NCI-H1048 (cell line): ENCODE measurements at places on chromosomes 11 and 22.

- no peak for DNase-seq
Measured at GRCh38 chr11:130197386-130198035, 37.9 kb downstream of the ST14 start.

DNA sequence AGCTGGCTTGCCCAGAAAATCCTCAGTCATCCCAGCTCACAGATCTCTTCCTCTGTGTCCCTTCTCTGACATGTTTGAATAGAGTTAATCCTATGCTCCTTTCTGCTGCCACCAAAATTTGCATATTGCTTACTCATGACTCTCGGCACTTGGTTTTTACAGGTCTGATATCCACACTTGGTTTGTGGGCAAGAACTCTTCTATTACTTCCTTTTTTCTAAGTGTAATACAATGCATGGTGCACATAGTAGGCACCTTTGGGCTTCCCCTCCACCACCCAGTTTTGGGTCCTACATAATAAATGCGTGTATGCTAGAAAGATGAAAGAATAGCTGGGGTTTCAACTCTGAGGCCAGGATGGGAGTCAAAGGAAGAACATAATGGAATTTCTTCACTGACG lies 69.7 kb upstream of the GRK3 start:
- DNase-seq = no peak

DNA sequence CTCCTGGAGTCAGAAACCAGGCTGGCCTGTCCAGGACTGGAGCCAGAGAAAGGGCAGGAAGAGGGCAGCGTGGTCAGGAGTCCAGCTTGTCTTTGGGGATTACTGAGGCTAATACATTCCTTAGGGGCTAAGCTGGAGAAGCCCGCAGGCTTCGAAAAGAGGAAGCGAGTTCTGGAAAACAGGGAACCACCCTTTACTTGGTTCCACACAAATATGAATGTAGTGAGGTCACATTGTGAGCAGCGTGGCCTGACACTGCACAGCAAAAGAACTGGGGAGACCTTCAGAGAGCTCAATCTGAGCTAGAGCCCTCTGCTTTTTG lies 132.3 kb downstream of the CEP164 start:
- no peak for DNase-seq

DNA sequence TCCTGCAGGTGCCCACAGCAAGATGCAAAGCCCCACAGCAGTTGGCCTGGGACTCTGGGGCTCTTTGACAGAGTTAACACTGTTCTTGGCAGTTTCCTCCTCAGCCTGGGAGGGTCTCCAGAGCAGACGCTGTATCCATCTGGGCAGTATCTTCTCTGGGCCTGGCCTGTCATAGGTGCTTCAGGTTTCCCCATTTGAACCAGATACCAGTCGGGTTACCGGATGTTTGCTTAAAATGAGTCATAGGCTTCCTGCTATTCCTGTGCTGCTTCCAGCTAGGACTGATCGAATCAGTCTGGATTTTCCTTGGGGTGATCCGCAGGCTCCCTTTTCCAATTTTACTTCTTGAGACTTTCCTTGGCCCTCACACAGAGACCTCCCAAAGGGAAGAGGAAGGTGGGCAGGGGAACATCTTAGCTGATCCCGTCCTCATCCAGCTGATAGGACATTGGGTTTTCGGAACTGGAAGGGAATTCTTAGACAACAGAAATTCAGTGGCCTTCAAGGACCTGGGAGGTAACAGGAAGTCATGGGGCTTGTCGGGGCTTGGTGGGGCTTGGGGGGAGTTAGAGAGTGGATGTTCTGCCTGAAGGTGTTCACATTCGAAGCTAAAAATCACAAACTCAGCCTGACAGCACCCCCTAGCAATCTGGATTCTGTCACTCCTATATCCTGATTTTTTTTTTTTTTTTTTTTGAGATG lies 2.4 kb upstream of the RANGAP1 start:
- no peak for DNase-seq

GRCh38 chr11:15590132-15590531 lies 475.4 kb downstream of the INSC start:
- no peak for DNase-seq

DNA sequence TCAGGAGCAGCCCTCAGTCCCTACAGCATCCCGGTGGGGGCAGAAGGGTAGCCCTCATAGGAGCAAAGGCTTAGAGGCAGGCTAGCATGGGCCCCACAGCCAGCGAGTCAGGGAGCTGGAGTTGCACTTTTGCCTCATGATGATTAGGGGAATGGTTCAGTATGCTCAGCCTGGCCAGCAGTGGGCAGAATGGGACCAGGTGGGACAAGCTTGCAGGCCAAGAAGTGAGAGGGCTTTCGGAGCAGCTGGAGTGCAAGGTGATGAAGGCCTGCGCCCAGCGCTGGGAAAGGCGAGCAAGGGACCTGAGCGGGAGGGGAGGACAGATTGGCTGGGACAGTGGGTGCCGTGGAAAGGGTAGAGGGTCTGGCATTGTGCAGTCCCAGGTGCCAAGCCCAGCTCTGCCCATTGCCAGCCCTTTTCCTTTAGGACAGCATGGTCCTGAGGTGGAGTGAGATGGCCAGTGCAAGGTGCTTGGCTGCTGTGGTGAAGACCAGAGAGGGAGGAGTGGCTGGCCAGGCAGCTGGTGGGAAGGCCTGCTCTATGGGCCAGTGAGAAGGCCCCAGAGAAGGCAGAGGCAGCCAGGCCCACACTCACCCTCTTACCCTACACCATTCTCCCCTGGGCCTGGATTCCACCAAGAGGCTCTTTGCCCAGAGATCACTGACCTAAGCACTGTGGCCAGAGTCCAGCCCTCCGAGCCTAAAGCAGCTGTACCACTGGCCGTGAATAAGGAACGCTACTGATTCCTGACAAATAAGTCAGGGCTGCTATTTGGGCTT lies 47.9 kb upstream of the SUSD2 start:
- DNase-seq = no peak

GRCh38 chr11:57276169-57276970 lies 39.3 kb upstream of the APLNR start:
- DNase-seq = no peak

GRCh38 chr11:3920148-3920852 lies 64.8 kb downstream of the STIM1 start:
- DNase-seq = no peak

DNA sequence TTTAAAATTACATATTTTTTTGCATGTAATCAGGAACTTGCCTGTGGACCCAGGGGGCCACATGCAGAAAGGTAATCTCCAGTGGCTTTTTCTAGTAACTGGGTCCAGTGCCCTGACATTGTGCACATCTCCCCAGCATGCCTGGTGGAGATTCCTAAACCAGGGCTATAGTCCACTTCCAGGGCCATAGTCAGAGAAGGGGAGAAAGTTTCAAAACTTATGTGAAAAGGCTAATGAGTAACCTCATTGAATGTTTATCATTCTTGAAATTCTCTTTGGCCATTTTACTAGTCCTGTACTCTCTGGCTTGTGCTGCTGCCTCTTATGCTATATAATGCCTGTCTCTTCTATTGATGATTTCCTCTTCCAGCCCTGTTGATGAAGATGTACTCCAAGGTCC lies 47.8 kb downstream of the BARX2 start:
- DNase-seq = no peak

DNA sequence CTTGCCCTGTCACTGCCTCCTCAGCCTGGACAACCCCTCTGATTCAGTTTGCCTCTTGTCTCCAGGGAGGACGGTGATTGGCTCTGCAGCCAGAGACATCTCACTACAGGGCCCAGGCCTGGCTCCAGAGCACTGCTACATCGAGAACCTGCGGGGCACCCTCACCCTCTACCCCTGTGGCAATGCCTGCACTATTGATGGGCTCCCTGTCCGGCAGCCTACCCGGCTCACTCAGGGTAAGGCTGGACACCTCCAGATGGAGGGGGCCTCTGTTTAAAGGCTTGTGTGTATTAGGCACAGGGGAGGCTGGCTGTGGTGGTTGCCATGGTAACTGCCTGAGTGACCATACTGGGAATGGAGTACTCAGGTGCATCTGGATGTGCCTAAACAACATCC lies 8.6 kb downstream of the PHLDB1 start:
- no peak for DNase-seq

DNA sequence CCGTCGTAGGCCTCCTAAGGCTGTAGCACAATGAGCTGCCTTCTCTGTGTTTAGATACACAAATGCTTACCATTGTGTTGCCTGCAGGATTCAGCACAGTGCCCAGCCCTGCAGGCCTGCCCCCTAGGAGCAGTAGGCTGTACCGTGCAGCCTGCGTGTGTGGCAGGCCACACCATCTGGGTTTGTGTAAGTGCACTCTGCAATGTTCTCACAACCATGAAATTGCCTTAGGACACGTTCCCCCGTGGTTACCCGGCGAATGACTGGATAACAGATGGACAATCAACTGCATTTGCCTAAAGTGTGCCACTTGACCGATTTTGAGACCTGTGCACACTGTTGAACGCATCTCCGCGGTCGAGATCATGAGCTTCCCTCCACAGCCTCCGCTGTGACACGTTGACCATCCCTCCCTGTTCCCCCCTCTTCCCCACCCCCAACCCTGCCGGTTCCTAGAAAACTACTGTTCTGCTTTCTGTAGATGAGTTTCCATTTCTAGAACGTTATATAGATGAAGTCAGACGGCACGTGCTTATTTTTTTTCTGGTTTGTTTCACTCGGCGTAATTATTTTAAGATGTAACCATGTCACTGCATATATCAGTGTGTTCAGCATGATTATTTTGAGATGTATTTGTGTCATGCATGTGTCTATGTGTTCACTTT lies 22.2 kb upstream of the CTSD start:
- no peak for DNase-seq
